NCI-H2171 (cell line): ENCODE measurements at places on chromosomes 7 and 10.

DNA sequence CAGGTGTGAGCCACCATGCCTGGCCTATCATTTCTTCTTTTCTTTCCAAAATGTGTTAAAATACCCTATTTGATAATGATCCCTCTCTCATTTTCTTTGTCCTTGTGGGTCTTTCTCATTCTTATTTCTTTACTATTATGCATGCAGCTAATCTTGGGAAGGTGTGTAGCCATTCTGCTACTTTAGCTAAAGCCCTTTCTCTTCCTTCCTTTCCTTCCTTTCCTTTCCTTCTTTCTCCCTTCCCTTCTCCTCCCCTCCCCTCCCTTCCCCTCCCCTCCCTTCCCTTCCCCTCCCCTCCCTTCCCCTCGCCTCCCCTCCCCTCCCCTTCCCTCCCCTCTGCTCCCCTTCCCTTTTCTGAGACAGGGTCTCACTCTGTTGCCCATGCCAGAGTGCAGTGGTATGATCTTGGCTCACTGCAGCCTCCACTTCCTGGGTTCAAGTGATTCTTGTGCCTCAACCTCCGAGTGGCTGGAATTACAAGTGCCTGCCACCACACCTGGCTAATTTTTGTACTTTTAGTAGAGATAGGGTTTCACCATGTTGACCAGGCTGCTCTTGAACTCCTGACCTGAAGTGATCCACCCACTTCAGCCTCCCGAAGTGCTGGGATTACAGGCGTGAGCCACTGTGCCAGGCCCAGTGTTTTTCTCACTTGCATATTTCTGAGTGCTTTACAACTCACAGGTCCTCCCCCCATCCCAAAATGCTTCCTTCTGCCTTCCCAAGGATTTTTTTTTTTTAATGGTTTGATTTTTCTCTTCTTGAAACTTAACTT is 42.3 kb downstream of the HIP1 start:
- DNase-seq: no peak

GRCh38 chr10:29214551-29214950 is 74.3 kb upstream of the LYZL1 start:
- no peak for DNase-seq

GRCh38 chr7:155593461-155594162 is 47.3 kb upstream of the CNPY1 start:
- DNase-seq: no peak

DNA sequence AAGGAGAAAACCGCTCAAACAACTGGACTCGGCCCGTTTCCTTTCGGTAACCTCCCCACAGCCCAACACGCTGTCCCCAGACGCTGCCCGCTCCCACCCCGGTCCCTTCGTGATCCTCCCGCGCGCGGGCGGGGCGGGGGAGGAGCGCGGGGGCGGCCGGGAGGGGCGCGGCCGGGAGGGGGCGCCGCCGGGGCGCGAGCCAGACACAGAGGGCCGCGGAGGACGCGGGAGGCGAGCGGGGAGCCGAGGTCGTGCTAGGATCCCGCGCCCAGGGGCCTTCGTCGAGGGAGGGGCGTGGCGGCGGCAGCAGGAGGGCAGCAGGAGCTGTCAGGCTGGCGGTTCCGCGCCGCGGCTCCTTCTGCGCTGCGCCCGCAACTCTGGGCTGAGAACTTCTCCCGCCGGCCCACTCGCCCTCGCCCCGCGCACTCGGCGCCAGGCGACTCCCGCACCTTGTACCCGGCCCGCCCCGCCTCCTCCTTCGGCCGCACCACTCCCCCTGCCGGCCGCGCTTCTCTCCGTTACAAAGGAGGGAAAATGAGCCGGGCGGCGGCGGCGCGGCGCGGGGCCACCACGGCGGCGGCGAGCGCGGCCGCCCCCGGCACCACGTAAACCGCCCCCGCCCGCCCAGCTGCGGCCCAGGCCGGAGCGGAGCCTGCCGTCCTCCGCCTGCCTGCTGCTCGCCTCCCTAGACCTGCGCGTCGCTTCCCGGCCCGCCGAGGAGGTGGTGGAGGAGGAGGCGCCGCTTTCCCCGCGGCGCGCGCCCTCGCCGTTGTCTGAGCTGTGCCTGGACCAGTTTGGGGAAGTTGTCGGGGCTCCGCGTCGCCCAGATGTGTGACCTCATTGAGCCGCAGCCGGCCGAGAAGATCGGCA is at the start of gene CDK14:
Gene CDK14, plus strand, starts transcription at position 521 of the 870 bp plus-strand sequence. Its CDS starts 307 bp downstream, at position 828.
- DNase-seq: peak; percentile 76

DNA sequence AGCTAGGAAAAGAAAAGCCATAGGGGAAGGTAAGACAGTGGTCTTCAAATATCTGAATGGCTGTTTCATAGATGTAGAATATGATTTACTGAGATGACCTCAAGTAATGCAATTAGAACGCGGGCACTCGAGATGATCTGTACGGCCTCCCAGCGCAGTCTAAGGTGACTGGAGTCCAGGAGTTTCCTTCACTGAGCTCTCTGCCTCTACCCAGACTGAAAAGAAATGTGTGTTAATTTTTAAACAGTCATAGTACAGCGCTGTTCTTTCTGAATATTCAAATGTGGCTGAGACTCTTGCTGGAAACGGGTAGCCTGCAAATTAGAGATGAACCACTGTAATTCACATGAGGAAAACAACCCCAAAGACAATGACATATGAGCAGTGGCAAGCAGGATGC is 562.4 kb upstream of the AUTS2 start:
- DNase-seq: no peak

GRCh38 chr10:6823770-6824169 is 243.7 kb upstream of the PRKCQ start:
- no peak for DNase-seq

DNA sequence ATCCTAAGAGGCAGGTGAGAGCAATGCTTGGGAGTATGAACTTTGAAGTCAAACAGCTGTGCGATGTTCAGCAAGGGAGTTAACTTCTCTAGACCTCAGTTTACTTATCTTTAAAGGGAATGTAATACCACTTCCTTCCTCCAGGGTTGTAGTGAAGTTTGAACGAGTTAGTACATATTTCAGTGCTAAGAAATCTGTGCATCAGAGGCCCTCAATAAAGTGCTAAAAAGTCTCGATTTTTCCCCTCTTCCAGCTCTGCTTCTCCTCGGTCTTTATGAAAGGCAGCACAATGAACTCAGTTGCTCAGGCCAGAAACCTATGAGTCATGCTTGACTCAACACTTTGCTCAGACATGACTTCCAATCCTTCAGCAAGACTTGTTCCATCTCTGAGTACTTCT is 418.9 kb downstream of the MDFIC start:
- DNase-seq: no peak

GRCh38 chr7:43166686-43167085 is 54.2 kb downstream of the HECW1 start:
- no peak for DNase-seq

DNA sequence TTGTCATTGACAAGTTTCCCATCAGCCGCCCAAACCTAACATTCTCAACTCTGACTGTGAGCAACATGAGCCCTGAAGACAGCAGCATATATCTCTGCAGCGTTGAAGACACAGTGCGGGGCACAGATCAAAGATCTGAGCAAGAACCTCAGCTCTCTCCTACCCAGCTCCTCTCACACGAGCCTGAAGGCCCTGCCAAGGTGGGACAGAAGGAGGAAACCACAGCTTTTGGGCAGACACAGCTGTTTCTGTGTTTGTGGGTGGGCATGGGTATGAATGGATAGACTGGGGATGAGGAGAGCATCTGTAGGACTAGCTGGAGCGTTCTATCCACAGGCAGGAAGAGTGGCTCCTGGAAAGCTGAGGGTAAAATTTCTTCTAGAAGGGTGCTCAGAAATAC is 8.5 kb upstream of the PRSS1 start:
- DNase-seq: no peak

DNA sequence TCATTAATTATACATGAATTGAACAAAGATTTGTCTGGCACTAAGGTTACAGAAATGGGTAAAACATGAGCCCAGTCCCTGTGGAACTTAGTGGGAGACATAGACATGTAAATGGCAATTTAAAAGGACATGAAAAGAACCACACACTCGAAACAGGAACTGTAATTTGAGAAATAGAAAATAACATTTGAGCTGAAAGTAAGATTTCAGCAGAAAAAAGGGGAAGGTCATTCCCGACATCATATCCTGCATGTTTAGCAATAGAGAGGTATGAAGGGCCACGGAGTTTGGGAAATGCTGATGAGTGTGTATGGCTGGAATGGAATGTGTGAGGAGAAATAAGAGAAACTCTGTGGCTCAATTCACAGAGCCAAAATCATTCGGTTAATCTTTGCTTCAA is 175.4 kb upstream of the AHR start:
- no peak for DNase-seq

DNA sequence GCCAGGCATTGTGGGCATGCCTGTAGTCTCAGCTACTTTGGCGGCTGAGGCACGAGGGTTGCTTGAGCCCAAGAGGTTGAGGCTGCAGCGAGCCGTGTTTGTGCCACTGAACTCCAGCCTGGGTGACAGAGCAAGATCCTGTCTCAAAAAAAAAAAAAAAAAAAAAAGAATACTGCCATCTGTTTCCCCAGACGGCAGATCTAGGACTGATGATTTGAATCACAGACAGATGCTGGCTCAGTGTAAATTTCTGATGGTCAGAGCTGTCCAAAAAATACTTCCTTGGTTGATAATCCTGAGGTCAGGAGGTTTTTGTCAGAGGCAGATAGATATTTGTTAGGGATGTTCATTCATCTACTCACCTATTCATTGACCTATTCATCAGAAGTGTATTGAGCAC is 130.7 kb downstream of the REEP3 start:
- peak; percentile 35 for DNase-seq

DNA sequence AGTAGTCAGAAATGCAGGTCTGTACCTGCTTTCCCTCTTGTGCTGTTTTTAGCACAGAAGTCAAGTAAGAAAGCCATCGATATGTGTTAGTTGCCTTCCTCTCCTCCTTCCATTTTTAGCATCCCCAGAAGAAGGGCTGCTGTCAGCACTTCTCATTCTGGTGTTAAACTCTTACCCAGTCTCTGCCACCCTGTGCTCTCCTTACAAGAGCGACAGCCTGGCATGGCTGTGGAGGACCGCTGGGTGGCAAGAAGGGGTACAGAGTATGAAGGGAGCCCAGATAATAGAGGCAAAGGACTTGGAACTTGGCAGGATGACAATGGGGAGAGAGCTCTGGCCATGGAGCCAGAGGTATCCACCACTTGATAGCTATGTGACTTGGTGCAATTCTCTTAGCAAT is 103.5 kb downstream of the RPS24 start:
- DNase-seq: no peak

DNA sequence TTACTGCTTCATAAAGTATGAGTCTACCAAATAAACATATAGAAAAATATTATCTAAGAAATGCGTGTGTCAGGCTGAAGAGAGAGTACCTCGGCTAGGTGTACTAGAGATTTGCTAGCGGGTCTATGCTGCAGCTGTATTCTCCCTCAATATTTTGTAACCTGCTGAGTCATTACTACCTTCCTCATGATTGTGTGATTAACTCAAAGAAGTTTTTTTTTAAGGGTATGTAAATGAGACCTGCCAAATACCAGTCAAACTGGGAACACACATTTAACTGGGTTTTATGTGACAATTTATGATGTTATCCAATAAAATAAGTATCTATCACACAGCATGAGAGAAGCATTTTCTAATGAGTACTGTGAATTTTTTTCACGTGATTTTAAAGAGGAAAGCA is 180.4 kb downstream of the RNF133 start:
- no peak for DNase-seq

GRCh38 chr7:51148216-51148615 is 168.4 kb downstream of the COBL start:
- DNase-seq: no peak

DNA sequence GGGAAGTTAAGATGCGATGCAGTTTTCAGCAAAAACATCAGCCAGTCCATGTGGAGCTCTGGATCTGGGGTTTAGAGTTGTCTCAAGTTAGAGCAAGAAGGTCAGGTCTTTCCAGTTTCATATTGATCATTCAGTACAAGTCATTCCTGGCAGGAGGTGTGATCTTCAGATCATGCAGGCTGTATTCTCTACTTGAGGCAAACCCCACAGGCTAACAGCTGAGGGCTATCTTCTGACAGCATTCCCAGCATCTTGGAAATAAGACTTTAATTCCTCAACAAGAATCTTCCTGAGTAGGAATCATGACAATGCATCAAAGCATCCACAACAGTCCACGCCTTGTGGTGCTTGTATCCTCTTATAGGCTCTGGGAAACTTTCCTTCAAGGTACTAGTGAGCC is 94.9 kb upstream of the ZNF438 start:
- no peak for DNase-seq

GRCh38 chr10:124375691-124376090 is 43.0 kb downstream of the OAT start:
- no peak for DNase-seq

DNA sequence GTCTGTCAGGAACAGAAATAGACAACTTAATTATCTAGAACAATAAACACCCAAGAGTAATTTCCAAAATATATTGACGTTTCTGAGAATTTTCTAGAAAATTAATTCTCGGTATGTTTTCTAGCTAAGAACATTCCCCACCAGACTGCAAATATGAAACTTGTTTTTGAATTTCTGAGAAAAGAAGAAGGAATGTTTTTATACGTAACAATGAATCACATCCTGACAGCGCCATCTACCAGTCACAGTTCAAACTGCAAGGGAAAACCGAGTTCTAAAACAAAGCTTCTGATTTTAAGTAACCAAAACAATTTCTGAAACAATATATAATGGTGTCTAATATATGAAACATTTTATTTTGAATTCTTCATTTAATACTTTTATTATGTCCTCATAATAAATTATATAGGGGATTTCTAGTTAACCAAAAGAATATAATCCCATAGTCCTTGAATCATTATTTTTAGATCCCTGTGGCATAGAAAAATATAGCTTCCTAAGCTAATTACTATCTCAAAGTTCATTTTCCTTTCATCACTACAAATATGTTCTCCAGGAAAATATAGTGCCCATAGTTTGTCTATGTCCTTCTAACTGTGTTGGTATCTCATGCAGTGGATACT is 34.5 kb upstream of the MEOX2 start:
- no peak for DNase-seq

DNA sequence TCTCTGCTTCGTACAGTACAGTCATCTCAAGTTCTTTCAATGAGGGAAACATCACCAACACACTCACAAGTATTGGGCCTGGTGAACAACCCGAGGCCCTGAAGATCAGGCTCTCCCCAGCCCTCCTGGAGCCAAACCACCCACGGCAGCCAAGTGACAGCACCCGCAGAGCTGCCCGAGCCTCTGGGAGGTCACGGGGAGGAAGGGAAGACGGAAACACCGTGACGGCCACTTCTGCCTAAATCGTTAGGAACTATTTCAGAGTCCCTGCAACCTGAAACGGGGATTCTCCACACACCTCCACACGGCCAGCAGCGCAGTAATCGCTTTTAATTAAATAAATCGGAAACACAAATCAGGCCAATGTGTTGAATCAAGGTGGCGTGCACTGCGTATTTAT is 222.6 kb downstream of the MAD1L1 start:
- no peak for DNase-seq

DNA sequence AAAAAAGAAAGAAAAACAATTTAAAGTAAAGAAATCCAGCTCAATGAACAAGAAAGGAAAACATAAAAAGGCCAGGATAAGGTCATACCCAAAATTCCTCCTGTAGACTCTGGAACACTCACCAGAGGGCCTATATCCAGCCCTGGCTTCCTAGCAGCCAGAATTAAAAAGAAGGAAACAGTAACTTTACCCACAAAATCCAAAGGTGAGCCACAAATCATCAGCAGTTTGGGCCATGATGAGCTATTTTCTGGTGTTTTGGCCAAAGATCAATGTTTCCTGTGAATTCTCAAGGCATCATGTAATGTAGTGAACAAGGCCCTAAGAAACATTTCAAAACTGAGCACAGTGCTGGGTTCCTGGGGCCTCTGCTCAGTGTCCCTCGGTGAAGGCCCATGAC is 87.8 kb downstream of the LARP4B start:
- DNase-seq: no peak

- no peak for DNase-seq
Measured at GRCh38 chr10:24898501-24898900, 53.9 kb downstream of the PRTFDC1 start.
